Calu3 (cell line): ENCODE measurements at places on chromosomes 13 and 19. TPM values are rescaled to one million over a fixed set of nuclear protein-coding genes. Genes with fewer than 3 reads are reported as not detected.

CGB2 gene
- total RNA-seq = 0.52 TPM in 1 of 2 replicates, not detected in the other

DNA sequence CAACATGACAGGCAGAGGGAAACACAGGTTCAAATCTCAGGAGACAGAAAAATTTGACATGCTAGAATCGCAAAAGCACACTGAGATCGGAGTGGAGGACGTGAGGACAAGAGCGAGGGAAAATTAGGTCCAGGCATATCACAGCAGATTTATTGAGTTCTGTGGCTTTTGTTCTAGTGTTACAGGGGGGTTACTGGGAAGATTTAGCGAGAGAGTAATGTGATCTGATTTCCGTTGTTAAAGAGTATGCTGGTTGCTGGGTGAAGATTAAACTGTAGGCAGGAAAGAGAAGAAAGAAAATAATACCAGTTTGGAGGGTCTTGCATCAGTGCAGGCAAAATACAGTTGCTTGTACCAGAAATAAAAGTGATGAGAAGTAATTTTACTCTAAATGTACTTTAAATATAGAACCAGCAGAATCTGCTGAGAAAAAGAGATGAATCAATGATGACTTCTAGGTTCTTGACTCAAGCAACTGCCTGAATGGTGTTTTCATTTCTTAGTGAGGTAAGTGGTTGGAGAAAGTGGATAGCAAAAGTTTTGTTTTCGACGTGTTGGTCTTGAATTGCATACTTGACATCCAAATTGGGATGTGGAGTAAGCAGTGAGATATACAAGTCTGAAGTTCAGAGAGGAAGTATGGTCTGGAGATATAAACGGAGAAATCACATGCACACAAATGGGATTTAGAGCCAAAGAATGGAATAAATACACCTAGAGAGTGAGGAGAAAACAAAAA lies 35.7 kb downstream of the UFM1 start:
- DNase-seq = no peak

PMIS2 gene
- total RNA-seq = not detected in 2 replicates

DNA sequence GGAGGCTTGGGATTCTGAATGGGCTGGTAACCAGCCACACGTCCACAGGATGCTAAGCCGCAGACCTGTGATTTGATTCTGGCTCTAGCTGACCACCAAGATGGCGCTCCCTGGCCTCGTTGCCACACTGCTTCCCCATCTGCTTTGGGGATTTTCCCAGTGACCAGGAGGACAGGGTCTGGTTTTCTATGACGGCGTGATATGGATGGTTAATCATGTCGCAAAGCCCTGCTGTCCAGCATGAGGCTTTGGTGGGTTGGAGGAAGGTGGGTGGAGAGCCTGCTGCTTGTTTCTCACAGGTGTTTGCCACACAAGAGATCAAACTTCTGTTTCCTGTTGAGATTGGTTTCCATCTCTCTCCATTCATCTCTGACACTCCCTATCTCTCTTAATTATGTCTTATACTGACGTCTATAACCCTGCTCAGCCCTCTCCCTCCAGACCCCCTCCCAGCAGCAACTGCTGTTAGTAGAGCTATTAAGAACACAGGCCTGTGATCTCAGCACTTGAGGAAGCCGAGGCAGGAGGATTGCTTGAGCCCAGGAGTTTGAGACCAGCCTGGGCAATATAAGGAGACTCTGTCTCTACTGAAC lies 102.7 kb downstream of the SIPA1L3 start:
- no peak for DNase-seq

- DNase-seq = no peak
Measured at GRCh38 chr13:96650301-96650886, 343.9 kb downstream of the OXGR1 start.

ZNF160 gene
- total RNA-seq = 7.7 and 7.8 TPM in 2 replicates

- no peak for DNase-seq
Measured at GRCh38 chr13:104980586-104980985, 1554.9 kb downstream of the EFNB2 start.
